ENCODE measurements at places on chromosomes 11 and 22.

- no peak for DNase-seq
Observed at GRCh38 chr11:107180236-107180635, 162.0 kb upstream of the GUCY1A2 start.

DNA sequence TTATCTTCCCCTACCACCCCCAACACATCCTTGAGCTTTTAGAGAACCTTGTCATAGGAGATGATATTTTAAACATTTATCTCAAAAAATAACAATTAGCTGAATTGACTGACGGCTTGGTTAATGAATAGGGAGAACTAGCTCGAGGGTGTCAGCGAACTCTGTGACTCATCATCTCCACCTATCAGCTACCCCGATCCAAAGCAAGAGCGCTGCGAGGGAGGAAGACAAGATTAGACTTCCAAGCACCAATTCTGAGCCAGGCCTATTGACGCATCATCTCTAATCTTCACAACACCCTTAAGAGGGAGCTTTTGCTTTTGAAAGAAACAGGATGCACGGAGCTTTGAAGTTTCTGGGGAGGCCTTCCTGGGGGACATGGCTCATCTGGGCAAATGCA, 51.0 kb upstream of the GALNT18 start:
- no peak for DNase-seq

DNA sequence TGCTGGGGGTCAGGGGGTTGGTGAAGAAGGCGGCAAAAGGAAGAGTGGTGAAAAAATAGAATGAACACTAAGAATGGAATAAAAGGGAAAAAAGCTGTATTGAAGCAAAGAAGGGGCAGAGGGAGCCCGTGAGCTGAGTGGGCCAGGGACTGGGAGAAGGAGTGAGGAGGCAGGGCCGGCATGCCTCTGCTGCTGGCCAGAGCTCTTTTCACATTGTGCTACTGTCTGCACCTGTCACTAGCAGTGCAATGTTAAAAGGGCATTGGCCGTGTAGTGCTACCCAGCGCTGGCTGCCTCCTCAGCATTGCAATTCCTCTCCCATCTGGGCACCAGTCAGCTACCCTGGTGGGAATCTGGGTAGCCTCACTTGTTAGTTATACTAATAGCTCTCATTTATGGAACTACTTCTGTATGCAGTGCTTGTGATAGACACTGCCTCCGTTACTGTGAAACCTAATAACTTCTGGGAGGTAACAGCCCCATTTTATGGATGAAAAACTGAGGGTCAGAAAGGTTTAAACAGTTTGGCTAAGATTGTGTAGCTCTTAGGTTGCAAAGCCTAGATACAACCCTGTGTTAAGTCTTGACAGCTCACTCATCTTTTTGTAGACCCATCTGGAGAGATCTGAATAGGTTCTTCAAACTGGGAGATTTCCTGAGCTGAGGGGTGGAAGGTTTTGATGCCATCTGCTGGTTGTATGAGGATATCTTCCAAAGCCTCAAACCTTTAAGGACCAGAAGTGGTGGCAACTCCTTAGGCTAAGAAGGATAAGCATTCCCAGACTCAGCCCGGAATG, 8.5 kb downstream of the YPEL4 start:
- peak; percentile 17 for DNase-seq

GRCh38 chr11:116336540-116336939, 436.2 kb downstream of the BUD13 start:
- no peak for DNase-seq

DNA sequence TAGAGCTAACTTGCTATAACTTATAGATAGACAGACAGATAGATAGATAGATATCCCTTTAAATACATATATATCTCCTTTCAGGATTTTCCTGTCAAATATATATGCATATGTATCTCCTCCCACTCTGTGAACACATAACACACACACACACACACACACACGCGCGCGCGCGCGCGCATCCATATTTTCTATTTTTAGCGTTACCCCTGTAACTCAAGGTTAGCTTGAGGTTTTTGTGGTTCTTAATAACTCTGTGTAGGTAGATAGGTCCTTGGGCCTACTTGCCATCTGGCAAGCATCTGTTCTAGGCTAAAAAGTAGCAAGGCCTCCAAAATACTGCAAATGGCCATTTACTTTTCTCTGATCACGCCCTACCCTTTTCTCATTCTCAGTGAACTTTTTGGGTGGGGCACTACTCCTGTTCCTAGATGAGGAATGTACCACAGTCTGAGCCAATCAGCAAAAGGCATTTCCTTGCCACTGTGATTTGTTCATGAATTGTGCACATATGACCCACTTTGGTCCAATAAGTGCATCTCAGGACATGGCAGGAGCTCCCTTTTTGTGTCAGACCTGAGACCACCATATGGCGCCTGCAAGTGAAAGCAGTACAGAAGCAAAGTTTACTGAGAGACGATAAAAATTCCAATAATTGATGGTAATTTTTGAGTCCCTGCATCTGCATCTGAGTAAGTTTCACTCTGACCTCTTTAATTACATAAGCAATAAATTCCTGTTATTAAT, 740.5 kb upstream of the API5 start:
- no peak for DNase-seq
